ENCODE measurements at places on chromosomes 12 and 14.

DNA sequence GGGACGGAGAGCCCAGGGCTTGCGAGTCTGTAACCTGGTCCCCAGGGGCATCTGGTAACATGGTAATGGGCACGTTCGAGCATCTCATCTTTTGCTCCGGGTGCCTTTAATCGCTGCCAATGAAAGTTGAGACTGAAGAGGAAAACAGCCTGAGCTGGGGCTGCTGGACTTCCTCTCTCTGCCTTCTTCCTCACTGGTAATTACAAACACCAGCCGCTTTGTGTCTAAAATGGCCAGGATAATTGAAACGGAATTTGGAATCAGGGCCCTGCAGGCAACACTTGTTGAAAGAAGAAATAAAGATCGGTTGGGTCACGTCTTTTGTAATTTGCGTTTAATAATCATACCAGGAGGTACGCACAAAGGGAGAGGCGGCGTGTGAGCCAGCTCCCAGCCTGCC lies 51.5 kb upstream of the GPATCH2L start:
- no peak for DNase-seq

DNA sequence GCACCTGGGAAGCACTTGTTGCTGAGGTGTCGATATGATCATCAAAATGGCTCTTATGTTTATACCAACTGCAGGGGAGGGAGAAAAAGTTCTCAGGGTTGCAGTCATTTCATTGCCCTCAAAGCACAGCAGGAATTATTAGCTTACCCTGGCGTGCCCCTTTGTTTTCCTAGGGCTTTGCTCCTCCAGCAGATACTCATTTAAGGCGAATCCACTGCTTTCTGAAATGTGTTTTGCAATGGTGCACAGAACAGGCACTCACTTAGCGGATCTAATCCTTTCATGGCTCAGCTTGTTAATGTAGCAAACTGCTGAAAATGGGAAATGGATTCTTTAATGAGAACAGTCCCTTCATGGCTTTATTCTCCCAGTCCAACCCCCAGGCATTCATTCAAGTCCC lies 76.7 kb downstream of the NKX2-1 start:
- no peak for DNase-seq

DNA sequence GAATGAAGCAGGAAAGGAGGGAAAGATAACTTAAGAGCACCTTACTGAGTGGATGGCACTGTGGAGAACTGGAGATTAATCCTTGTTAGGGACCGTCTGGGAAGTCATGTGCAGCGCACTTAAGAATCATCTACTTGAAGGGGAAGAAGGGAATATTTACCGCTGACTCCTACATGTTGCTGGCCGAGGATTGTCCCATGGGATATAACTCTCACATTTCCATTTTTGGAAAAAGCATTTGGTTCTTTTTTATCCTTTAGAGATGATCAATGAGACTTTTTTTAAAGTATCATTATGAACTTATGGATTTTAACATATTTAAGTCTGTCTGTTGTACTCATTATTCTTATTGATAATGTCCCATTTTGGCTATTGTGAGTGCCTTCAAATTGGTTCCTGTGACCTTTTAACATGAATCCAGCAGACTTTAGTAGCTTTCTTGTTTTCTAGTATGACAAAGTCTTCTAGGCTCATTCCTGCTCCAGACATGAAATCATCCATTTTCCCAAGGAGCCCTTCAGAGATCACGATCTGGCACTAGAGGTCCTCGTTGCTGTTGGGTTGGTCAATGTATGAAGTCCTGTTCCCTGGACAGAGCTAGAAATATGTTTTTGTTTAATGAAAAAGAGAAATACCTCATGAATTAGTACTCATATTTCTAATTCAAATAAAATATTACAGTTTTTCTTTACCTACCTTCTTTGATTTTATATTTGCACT lies 20.2 kb upstream of the FAM234B start:
- no peak for DNase-seq

- no peak for DNase-seq
These were observed 5.8 kb upstream of the TNFRSF1A start for GRCh38 chr12:6347367-6348338.

DNA sequence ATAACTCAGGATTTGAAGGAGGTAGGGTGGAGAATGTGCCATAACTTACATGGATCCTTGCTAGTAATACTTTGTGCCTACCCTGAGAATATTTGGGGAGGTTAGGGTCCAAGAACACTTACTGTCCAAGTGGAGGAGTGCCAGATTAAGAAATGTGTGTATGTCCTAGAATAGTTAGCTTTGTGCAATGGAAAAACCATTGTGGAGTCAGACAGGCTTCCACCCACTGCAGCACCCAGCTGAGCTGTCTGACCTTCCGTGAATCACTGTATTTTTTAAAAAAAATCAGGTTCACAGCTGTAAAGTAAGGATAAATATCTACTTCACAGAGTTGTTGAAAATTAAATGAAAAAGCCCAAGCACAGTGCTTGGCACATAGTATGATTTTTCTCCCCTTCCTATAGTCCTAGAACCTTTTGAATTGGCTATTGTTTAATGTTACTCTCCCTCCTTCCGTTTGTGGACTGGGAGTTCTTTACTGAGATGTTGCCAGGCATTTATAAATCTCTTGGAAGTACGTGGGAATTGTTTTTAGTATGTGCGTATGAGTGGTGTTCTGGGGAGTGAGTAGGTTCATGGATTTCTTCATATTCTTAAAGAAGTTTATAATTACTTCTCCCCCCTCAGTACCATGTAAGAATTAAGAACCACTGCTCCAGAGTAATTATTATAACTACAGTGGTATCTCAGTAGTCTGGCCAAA lies 9.2 kb downstream of the RAB21 start:
- DNase-seq, result no peak

DNA sequence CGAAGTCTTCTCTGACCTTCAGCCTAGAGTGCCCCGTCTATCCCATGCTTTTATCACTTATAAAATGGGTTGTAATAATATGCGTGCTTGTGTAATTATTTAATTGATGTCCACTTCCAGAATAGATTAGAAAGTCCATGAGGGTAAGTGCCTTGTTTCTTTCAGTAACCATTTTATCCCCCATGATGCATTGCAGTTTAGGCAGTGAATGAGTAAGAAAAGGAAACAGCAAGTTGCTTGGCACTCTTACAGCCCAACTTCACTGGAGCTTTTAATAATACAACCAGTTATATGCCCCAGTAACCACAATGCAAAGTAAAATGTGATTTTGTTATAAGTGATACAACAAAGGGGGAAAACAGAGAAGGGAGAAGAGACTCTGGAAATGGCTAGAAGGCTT lies 287.3 kb downstream of the MED13L start:
- DNase-seq, result no peak

GRCh38 chr12:124625867-124626675 lies 58.7 kb upstream of the NCOR2 start:
- DNase-seq, result no peak

DNA sequence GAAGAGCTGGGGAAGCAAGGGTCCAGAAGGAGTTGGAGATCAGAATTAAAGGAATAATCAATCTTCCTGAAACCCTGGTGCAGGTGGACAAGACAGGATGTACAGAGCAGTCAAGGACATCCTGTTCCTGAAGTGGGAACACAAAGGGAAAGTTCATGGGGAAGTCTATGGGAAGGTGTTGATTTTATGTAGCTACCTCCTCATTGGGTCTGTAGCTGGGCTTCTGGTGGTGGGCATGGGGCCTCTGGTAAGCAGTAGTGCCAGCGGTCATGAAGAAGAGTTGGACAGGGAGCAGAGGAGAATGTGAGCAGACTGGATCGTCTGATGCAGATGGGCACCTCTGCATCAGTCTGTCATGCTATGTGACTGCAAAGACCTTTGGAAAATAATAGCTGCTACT lies 75.7 kb upstream of the PPM1H start:
- no peak for DNase-seq

DNA sequence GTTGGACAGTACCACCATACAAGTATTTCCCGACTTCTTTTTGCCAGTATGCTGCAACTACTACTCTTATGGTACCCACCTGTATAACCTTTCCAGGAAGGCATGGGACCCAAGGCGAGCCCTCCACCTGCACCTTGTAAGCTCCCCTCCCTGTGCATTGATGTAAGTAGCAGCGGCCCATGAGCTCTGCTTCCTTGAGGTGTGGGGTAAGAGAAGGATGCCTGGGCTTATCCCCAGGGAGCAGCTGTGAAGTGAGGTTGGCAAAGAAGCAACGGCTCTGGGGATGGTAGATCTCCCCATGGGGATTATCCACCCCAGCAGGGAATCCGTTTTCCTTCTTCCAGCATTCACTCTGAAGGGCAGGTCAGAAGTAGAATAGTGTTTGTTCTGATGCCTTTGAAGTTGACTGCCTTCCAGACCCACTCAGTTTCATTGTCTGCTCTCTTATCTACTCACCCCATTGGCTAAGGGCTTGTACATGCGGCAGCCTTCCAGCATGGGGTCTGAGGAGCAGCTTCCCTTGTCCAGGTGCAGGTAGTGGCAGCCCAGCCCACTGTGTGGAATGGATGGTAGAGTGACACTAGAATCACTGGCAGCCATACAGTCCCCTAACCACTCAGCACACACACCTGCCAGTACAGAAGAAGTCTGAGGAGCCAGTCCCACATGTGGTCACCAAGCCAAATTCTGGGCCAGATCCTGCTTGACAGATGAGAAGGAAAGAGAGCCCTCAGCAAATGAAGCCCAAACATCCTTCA lies 3.4 kb downstream of the CIROP start:
- DNase-seq, result no peak

DNA sequence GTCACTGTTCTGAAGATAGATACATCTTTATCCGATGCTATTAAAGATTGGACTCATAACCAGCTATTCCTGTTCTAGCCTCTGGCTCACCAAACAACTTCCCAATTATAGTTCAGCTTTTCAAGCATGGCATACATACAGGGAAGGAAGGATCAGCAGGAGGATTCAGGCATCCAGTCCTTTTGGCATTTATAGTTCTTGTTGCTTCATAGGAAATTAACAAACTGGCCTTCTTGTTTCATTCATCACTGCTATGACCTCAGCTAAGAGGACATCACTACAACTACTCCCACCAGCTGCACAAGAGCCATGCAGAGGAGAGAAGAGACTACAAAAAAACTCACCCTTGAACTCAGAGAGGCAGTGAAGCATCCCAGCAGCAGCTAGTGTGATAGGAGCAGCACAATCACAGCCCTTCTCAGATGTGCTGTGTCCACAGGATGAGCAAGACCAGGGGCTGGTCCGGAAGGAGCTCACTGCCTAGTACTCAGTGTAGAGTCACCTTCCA lies 100.5 kb downstream of the SPTSSA start:
- DNase-seq, result no peak

DNA sequence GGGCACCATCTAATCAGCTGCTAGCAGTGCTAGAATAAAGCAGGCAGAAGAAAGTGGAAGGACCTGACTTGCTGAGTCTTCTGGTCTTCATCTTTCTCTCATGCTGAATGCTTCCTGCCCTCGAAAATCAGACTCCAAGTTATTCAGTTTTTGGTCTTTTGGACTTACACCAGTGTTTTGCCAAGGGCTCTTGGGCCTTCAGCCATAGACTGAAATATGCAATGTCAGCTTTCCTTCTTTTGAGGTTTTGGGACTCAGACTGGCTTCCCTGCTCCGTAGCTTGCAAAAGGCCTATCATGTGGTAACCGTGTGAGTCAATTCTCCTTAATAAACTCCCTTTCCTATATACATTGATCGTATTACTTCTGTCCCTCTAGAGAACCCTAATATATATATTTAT lies 159.3 kb downstream of the SLCO1B3 start:
- DNase-seq, result no peak

DNA sequence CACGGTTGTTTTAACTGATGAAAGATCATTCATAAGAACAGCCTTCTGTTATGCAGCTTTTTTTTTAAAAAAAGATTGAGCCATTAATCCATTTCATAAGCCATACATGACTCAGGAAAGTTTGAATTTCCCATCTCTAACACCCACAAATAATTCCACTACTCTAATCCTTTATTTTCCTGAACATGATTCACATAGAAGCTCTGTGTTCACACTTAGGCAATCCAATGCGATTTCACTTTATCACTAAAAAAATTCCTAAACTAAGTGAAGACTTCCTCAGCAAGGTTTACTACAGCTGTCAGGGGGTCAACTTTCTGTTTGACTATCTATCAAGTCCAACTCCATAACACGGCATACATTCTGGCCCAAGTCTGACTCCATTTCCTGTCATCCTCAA lies 25.9 kb downstream of the PKP2 start:
- DNase-seq, result no peak

DNA sequence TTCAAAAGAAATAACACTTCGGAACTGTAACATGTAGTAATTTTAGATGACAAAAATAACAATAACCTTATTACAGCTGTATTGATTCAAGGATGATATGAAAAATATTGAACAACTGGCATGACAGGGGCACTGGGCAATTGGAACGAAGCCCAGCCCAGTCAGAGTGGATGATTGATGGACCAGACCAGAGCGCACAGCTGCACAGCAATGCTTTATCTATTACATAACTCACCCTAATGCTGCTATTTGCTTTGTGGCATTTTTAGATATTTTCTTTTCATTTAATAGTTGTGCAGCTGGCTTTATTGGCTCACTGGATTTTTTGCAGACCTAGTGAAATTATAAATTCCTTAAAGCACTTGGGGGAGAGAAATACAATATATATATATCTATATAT lies 26.9 kb upstream of the FERMT2 start:
- DNase-seq, result no peak

DNA sequence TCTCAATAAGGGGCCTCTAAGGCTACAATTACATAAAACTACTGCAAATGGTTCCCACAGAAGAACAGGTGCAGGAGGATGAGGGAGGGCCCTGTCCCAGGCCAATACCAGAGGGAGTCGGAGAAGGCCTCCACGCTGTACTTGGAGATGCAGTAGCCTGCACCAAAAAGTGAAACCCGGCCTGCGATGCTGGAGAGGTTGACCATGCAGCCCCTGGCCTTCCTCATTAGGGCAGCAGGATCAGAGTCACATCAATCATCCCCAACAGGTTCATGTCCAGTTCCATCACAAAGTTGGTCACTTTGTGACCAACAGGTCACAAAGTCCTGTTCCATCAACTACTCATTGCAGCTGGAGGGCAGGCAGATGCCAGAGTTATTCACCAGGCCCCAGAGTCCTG lies 23.0 kb downstream of the ZBTB39 start:
- no peak for DNase-seq

DNA sequence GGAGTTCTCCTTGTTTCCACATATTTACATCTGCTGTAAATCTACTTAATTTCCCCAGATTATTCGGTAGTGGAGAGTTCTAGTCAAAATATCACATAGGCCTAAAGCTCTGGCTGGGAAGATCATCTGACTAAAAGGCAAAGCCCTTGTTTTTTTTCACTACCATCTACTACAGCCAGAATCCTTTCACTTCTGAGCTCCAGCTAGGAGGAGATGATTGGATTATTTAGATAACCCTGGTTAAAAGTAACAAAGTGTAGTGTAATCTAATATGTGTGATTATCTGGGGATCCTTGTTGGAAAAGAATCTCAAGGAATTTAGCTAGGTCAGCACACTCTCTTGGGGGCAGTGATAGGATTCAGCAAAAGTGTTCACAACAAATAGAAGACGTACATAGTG lies 125.4 kb downstream of the DYRK2 start:
- DNase-seq, result no peak
